Thoracic aorta (tissue), 2 donors: ENCODE measurements at places on chromosomes 12 and 14. TPM values are rescaled to one million over a fixed set of nuclear protein-coding genes. Genes with fewer than 3 reads are reported as not detected.

DNA sequence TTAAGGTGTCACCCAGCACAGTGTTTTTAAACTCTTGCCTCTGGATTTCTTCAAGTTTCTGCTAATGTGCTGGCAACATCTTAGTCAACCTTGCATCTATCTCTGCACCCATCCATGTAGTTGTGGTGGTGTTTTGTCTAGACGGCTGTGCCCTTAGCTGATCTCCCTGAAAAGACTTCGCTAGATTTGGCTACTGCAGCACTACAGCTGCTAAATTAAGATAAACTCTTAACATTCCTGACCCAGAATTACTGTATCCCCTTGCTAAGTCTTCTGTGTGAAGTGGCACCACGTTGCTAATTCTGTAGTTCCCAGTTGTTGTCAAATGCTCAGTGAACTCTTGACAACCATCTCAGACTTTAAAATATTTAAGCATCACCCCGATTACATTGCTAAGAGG lies 66.8 kb downstream of the SRGAP1 start:
- no peak overlapping the region for H3K4me3 ChIP-seq
- no peak for DNase-seq
- H3K4me1 ChIP-seq, result peaks cover 30% of the 10 kb centered on the region
- no peak overlapping the region for H3K27ac ChIP-seq
- H3K27me3 ChIP-seq, result no peaks in the 10 kb centered on the region

GRCh38 chr12:5267603-5268423 lies 164.1 kb upstream of the NTF3 start:
- H3K4me3 ChIP-seq, result no peak overlapping the region
- H3K36me3 ChIP-seq, result no peaks in the 10 kb centered on the region
- DNase-seq, result no peak
- no peak overlapping the region for H3K27ac ChIP-seq
- no peaks in the 10 kb centered on the region for H3K4me1 ChIP-seq

DNA sequence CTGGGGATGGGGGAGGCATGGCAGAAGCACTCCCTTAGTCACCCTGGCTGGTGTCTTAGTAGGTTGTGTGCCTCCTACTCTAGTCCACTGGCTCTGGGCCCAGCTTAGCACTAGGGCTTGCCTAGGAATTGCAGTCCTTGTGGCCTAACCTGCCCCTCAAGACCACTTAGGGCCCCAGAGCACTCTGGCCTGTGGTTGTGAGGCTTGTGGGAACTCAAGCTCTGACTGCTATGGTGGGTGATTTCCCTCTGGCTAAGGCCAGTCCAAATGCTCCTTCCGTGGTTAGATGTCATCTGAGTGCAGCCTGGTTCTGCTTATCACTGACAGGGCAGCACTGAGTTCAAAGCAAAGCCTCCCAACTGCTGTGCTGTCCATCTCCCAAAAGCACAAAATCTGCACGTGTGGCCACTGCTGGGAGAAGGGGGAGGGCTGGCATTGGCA lies 20.2 kb downstream of the FGD4 start:
- no peak overlapping the region for H3K4me3 ChIP-seq
- no peaks in the 10 kb centered on the region for H3K36me3 ChIP-seq
- DNase-seq, result no peak
- H3K4me1 ChIP-seq, result no peaks in the 10 kb centered on the region

DNA sequence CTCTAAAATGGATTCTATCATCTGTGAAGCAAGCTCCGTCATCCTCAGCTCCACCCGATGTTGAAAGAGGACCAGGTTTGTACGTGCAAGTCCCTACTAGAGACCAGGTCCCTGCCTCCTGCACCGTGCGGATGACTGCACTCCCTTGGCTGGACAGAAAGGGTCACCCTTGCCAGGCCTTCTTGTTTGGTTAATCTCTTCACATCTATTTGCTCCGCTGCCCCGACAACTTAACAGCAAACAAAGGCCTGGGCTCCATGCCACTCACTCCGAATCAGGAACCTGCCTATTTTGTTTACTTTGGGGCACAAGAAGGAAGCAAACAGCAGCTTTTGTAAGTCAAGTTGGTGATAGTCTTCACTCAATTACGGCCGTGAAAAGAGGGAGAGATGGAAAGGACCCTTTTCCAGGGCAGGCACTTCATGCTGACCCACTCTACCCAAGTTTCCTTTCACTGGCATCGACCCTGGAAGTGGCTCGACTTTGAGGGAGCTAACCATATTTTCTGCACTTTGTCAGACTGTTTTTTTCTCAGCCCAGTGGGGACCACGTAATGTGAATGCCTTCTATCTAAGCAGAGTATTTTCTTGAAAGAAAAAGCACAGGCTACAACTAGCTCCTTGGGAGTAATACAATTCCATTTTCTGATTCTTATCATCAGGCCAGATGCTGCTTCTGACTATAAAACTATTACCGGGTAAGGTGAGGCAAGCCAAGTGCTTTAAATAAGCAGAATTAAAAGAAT lies 202.6 kb downstream of the FOXN3 start:
- H3K36me3 ChIP-seq, result no peaks in the 10 kb centered on the region
- H3K27me3 ChIP-seq, result no peaks in the 10 kb centered on the region
- H3K4me1 ChIP-seq, result peaks cover 15% of the 10 kb centered on the region
- DNase-seq, result peak; percentile 73
- H3K27ac ChIP-seq, result peak overlapping the region; percentile 65

- no peaks in the 10 kb centered on the region for H3K36me3 ChIP-seq
- DNase-seq, result no peak
- H3K27ac ChIP-seq, result no peak overlapping the region
- no peak overlapping the region for H3K4me3 ChIP-seq
- no peaks in the 10 kb centered on the region for H3K27me3 ChIP-seq
Observed at GRCh38 chr14:24092110-24092504, 2.0 kb upstream of the PCK2 start.

GRCh38 chr12:53513712-53514410 lies 6.6 kb upstream of the NPFF start:
- peaks cover 8% of the 10 kb centered on the region for H3K4me1 ChIP-seq
- peaks cover 67% of the 10 kb centered on the region for H3K36me3 ChIP-seq
- no peak overlapping the region for H3K4me3 ChIP-seq
- H3K27me3 ChIP-seq, result no peaks in the 10 kb centered on the region
- no peak for DNase-seq

GRCh38 chr14:65370801-65371248 lies 41.7 kb upstream of the FUT8 start:
- H3K27ac ChIP-seq, result no peak overlapping the region
- H3K4me1 ChIP-seq, result no peaks in the 10 kb centered on the region
- H3K4me3 ChIP-seq, result no peak overlapping the region

DNA sequence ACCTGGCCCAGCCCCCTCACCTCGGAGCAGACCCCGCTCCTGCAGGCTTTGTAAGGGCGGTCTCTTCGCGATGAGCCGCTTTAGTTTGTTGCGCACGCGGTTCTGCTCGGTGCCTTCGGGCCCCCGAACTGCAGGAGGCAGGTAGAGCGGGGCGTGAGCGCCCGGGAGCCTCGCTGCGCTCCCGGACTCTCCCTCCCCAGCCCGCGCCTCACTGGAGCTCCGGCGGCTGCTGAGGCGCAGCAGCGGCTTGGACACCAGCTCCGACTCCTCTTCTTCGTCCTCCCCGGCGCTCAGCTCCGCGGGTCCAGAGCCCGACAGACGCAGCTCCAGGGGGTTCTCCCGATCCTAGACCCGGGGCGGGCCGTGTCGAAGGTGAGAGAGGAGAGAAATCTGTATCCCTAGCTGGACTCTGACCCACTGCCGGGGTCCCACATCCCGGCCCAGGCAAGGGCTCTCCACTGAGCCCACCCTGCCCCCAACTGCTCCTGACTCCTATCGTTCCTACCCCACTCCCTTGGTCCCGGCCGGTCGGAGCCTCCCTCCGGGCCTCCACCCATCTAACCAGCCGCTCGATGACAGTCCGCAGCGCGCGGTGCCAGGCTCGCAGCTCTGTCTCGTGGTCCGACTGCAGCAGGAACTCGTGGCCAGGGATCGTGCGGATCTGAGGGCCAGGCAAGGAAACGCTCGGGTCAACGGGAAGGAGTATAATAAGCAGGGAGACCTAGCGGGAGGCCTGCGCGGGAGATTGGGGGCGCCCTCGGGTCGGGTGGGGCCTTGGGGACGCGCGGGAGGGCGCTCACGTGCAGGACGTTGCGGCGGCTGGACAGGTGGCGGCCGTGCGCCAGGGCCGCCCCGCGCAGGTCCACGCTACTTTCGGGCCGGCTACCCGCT lies 4.2 kb downstream of the ARHGAP9 start:
- no peaks in the 10 kb centered on the region for H3K27me3 ChIP-seq
- H3K4me1 ChIP-seq, result peaks cover 15% of the 10 kb centered on the region
- no peak for DNase-seq
- H3K4me3 ChIP-seq, result peak overlapping the region; percentile 72

- H3K4me1 ChIP-seq, result no peaks in the 10 kb centered on the region
- no peaks in the 10 kb centered on the region for H3K27me3 ChIP-seq
- no peaks in the 10 kb centered on the region for H3K36me3 ChIP-seq
- no peak overlapping the region for H3K4me3 ChIP-seq
Observed at GRCh38 chr14:93714605-93715004, 73.7 kb downstream of the PRIMA1 start.

GRCh38 chr14:97719931-97720330 lies 922.7 kb downstream of the VRK1 start:
- no peak overlapping the region for H3K4me3 ChIP-seq
- H3K4me1 ChIP-seq, result no peaks in the 10 kb centered on the region
- DNase-seq, result no peak
- no peaks in the 10 kb centered on the region for H3K36me3 ChIP-seq

Gene TEX22
- total RNA-seq, result not detected

Gene LRRIQ1
- 0.42 TPM for total RNA-seq

Gene RTL1
- total RNA-seq, result not detected

Gene BMAL2
- 11.1 TPM for total RNA-seq

Gene METTL25
- total RNA-seq, result 9.7 TPM

Gene VASH1
- total RNA-seq, result 27.7 TPM

Gene ADIPOR2
- total RNA-seq, result 24.2 TPM
